ENCODE measurements at places on chromosomes 7 and 10.

GRCh38 chr7:157566631-157567006 lies 229.8 kb downstream of the DNAJB6 start:
- peaks cover 27% of the 10 kb centered on the region for H3K4me1 ChIP-seq
- H3K27ac ChIP-seq: no peak overlapping the region
- H3K27me3 ChIP-seq: peaks cover 2% of the 10 kb centered on the region

- peaks cover 9% of the 10 kb centered on the region for H3K36me3 ChIP-seq
- no peak for DNase-seq
- no peak overlapping the region for H3K4me3 ChIP-seq
- H3K27ac ChIP-seq: no peak overlapping the region
Measured at GRCh38 chr7:96131525-96131924, 190.4 kb downstream of the SLC25A13 start.

GRCh38 chr10:11515596-11516430 lies 95.6 kb downstream of the USP6NL start:
- no peaks in the 10 kb centered on the region for H3K27me3 ChIP-seq
- no peak overlapping the region for H3K4me3 ChIP-seq
- H3K27ac ChIP-seq: no peak overlapping the region
- no peak for DNase-seq
- no peaks in the 10 kb centered on the region for H3K36me3 ChIP-seq

DNA sequence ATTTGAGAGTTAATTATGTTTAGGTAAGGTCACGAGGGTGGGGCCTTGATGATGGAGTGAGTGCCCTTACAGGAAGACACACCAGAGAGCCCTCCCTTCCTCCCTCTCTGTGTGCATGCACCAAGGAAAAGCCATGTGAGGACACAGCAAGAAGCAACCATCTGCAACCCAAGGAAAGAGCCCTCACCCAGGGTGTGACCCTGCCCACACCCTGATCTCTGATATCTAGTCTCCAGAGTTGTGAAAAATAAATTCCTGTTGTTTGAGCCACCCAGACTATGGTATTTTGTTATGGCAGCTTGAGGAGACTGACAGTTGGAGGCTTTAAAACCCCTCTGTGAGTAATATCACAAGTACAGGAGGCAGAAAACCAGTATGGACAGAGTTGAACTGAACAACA lies 15.0 kb upstream of the MCM10 start:
- H3K4me3 ChIP-seq: no peak overlapping the region
- H3K27ac ChIP-seq: no peak overlapping the region
- H3K4me1 ChIP-seq: peaks cover 4% of the 10 kb centered on the region
- H3K27me3 ChIP-seq: no peaks in the 10 kb centered on the region
- no peak for DNase-seq

DNA sequence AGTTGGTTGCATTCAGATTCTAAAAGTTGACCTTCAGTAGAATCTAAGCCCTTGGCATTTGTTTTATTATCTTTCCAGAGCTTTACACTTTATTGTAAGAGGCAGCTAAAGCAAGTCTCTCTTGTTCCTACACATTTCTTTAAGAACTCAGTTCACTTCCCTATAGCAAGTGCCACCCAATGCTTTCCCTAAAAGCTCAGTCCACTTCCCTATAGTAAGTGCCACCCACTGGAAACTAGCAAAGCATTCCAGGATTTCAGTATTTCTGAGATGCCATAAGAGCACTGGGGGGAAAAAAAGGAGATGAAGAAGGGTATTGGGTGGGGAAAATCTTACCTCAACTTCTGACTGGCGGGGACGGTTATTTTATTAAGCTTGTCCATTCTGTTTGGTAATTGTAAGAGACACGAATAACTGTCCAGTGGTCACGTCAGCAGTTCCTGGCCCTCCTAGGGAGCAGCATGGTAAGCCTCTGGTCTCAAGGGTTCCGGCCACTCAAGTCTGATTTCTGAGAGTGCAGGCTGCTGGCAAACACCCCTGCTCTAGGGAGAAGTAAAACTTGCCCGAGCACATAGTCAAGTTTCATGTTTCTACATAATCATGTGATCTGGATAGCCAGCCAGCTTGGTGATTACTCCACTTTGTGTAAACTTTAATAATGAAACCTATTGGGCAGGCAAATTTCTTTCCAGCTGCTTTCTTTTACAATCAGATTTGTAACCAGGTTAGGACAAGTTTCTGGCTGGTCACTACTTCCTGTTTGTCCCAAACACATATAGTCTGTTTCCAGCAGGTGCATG lies at the start of gene BLNK:
Gene BLNK (minus strand): TSS at position 554 of the 800 bp plus-strand sequence. CDS start 171 bp downstream, at position 383.
- no peak for DNase-seq
- peaks cover 2% of the 10 kb centered on the region for H3K36me3 ChIP-seq
- H3K4me3 ChIP-seq: no peak within 1 kb of the TSS

DNA sequence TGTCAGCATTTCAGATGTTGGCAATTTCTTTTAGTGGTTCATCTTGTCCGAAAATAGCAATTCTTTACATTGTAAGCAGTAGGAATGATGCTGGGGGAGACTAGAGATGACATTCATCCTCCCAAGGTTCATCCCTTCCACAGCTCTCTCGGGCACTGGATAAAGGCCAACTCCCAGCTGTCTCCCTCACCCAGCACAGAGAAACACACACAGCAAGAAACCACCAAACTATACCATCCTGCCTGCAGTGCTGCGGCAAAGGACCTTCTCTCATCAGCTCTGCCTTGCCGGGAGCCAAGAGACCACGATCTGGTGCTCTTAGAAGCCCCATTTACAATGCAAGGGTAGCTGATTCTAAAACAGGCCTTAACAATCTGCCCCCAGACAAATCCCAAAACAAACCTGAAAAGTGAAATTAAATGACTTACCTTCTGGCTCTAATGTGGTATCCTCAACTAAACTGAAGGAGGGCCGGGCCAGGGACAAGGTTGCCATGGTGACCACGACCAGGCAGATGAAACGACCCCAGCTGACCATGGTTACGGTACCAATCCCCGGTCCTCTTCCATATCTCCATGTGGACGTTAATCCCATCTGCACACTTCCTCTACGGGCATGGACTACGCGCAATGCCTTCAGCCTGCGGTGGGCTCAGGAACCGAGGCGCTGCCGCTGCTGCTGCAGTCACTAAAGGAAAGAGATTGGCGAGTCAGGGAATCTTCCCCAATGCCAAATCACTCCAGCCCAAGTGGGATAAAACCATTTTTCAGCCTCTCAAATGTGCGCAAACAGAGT lies 4.8 kb downstream of the FGFR2 start:
- H3K27ac ChIP-seq: no peak overlapping the region
- H3K4me1 ChIP-seq: peaks cover 14% of the 10 kb centered on the region
- peak; percentile 60 for DNase-seq
- H3K36me3 ChIP-seq: no peaks in the 10 kb centered on the region
- no peak overlapping the region for H3K4me3 ChIP-seq
- H3K27me3 ChIP-seq: no peaks in the 10 kb centered on the region

DNA sequence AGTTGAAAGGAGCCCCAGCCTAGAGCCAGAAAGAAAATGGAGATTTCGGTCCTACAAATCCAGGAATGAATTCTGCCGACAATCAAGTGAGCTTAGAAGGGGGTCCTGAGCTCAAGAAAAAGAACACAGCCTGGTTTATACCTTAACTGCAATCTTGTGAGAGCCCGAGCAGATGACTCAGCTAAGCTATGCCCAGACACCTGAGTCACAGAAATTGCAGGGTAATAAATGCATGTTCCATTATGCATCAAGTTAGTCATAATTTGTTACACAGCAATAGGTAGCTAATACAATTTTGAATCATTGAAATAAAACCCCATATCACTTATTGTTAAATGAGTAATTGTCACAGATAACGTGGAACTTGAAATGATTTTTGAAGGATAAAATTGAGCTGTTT lies 111.8 kb upstream of the FOXP2 start:
- DNase-seq: no peak
- H3K36me3 ChIP-seq: no peaks in the 10 kb centered on the region
- H3K27me3 ChIP-seq: no peaks in the 10 kb centered on the region
- no peak overlapping the region for H3K27ac ChIP-seq
- H3K4me1 ChIP-seq: peaks cover 2% of the 10 kb centered on the region

DNA sequence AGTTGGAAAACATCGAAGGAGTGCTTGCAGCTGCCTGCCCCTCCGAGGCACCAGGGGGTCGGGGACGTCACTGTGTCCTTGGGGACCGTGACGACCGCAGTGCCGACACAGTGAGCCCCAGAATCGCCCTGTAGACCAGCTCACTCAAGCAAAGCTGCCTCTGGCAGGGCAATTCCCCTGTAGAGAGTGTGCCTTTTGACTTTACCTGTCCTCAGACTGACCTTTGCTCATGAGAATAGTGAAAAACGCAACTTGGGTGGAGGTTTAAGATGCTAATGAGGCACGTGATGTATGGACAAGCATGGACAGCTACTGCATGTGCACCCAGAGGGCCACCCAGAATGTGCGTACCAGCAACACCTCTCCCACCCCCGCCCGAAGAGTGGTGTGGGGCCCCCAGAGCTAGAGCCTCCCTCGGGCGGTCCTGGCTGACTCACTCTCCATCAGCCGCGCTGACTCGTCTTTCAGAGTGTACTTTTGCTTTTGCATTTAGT lies 271.9 kb downstream of the ADARB2 start:
- H3K4me3 ChIP-seq: peak overlapping the region; percentile 60
- H3K36me3 ChIP-seq: no peaks in the 10 kb centered on the region
- peaks cover 4% of the 10 kb centered on the region for H3K27me3 ChIP-seq

DNA sequence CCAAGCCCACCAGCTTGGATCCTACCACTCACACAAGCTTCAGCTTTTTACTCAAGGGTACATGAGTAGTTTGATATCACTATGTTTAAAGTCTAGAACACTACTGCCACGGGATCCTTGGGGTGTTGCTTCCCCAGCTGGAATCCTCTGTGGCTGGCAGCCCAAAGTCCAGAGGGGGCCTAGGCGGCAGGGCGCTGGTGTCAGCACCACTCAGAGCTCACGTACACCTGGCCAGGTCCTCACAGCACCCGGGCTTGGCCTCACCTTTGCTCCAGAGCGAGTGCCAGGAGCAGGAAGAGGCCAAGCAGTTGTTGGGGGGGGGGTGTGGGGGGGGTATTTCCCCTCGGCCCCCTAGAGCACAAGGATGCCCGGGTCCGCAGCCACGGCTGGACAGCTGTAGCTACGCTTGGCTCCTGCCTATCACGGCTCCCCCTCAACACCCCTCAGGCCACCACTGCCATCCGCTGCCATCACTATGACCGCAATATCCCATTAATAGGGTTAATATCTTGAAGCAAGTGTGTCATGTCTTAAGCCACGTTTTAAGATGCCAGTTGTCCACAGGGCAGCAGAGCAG lies 17.0 kb downstream of the ZDHHC6 start:
- no peak overlapping the region for H3K4me3 ChIP-seq
- H3K4me1 ChIP-seq: no peaks in the 10 kb centered on the region
- H3K27ac ChIP-seq: no peak overlapping the region
- no peak for DNase-seq

DNA sequence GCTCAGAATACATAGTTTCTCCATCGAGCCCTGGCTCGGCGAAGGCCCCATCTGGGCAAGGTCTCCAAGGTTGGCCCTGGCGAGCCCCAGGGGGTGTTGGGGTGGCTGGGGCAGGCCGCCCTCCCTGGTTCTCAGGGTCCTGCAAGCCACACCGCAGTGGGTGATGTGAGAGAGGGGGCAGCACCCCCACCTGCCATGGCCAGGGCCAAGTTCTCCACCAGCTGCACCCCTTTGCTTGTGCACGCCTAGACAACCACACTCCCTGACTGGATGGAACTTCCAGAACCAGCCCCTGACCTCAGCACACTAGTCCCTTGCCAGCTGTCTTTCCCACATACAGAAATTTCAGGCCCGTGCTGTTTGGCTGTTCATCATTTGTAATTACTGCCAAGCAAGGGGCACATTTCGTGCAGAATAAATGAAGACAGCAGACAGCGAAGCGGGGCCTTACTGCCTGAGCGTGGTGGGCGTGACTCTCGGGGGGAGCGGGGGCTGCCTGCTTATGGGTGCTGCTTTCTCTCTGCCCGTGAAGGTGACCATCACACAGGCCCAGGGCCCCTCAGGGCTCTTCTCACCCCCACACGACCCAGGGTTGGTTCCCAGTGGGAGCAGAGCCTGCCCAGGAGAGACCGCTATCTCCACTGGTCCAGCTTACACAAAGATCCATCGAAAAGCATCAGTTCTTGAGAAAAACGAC lies 85.9 kb downstream of the ADARB2 start:
- no peaks in the 10 kb centered on the region for H3K4me1 ChIP-seq
- DNase-seq: peak; percentile 79
- H3K36me3 ChIP-seq: no peaks in the 10 kb centered on the region

- peaks cover 2% of the 10 kb centered on the region for H3K4me1 ChIP-seq
- DNase-seq: no peak
Measured at GRCh38 chr7:111750228-111750627, 187.9 kb upstream of the IMMP2L start.

- no peak for DNase-seq
- H3K4me1 ChIP-seq: peaks cover 17% of the 10 kb centered on the region
- no peaks in the 10 kb centered on the region for H3K27me3 ChIP-seq
- H3K4me3 ChIP-seq: no peak overlapping the region
- H3K36me3 ChIP-seq: peaks cover 3% of the 10 kb centered on the region
Measured at GRCh38 chr10:88553116-88553752, 29.9 kb downstream of the RNLS start.

DNA sequence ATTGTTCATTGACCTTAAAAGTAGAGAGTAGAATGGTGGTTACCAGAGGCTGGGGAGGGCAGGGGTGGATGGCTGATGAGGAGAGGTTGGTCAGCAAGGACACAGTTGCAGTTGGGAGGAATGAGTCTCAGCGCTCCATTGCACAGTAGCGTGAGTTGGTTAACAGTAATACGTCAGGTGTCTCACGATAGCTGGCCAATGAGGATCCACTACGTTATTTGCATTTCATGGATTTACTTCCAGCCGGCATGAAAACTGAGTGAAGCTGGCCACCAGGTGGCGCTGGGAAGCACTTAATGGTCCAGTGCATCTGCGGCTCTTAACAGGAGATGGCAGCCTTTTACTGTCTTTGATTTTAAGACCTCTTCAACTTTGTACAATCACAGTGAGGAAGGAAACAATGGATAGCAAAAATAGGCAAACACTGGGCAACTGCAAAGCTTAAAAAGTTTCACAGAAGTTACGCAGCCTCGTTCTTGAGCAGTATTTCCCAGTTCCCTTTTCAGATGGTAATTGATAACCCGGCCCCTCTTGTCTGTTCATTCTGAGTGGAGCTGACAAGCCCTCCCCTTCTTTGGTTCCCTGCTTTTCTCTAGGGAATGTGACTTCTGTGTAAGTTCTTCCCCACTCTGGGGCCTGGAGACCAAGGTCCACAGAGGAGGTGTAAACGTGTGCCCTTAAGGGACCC lies 23.7 kb downstream of the AKR1E2 start:
- peak overlapping the region; percentile 21 for H3K4me3 ChIP-seq
- no peaks in the 10 kb centered on the region for H3K36me3 ChIP-seq
- H3K4me1 ChIP-seq: peaks cover 31% of the 10 kb centered on the region
- H3K27ac ChIP-seq: peak overlapping the region; percentile 68
- no peak for DNase-seq

DNA sequence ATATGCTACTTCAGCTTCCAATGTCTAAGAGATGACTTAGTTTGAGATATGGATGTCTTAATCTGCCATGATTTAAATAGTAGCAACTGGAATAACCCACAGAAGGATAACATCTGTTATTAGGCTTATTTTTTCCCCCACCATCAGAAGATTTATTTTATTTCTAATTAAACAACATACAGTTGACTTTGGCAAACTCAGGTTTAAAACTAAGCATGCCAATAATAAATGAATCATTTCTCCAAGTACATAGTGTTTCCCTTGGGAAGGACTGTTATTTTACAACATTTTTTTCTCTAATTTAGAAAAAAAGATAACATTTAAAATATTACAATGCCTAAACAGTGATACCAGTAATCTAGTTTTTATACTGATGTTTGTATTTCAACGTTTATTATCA lies 58.4 kb downstream of the SFTPD start:
- H3K4me1 ChIP-seq: no peaks in the 10 kb centered on the region
- peaks cover 53% of the 10 kb centered on the region for H3K27me3 ChIP-seq
- peaks cover 2% of the 10 kb centered on the region for H3K36me3 ChIP-seq

- no peaks in the 10 kb centered on the region for H3K36me3 ChIP-seq
- no peaks in the 10 kb centered on the region for H3K27me3 ChIP-seq
- no peak overlapping the region for H3K27ac ChIP-seq
- no peak overlapping the region for H3K4me3 ChIP-seq
- DNase-seq: no peak
Measured at GRCh38 chr10:20330246-20330645, 514.0 kb downstream of the PLXDC2 start.

Measured in chondrocyte (in vitro differentiated cells).